CD4-positive, alpha-beta T cell treated with Interleukin-12 subunit alpha and Interleukin-12 subunit beta, for 1 hour (primary cell): ENCODE measurements at places on chromosomes 7 and 10.

DNA sequence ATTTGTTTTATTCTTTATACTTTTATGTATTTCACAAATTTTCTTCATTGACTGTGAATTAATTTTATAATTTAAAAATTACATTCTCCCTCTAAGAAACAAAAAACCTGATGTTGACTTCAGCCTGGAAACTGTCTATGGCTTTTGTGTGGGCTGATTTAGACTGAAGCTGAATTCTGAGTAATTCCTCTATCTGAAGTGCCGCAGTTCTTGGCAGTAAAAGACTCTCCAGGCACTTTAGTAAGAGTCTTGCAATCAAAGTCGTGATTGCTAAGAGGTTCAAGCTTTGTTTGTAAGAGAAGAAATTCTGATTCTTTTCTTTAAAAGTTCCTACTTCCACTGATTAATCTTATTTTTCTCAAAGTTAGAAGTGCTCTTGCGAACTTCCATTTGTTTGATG is 3.4 kb upstream of the CEP41 start:
- DNase-seq = no peak

GRCh38 chr10:113060201-113061053 is 110.4 kb downstream of the TCF7L2 start:
- DNase-seq = no peak

DNA sequence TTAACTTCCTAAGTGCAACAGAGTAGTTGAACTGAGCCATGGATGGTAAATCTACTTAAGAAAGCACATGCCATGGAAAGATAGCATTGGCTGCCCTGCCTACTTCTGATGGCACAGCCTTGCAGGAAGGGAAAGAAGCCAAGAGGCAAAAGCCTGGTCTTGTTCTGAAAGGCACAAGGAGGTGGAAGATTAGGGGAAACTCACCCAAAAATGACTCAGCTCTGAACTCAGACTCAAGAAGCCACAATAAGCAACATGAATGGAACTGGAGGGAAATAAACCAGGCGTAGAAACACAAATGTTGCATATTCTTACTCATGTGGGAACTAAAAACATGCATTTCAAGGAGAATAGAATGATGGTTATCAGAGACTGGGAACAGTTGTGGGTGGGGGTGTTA is 20.8 kb upstream of the ALOX5 start:
- no peak for DNase-seq

DNA sequence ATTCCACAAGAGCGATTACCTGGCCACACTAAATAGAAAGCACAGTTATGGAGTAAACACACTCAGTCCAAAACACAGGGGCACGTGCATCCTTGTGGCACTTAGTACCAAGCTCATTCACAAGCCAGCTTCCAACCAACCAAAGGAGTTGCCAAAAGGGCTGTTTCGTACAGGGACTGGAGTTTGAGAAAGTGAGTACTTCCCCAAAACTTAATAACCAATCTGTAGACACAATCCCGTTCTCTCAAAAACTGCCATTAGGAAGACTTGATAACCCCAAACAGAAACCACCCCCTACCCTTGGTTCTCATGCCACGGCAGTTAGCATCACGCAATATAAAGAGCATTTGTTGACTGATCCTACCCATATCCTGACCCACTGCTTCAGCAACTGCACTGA is 166.2 kb upstream of the ASAH2 start:
- no peak for DNase-seq

DNA sequence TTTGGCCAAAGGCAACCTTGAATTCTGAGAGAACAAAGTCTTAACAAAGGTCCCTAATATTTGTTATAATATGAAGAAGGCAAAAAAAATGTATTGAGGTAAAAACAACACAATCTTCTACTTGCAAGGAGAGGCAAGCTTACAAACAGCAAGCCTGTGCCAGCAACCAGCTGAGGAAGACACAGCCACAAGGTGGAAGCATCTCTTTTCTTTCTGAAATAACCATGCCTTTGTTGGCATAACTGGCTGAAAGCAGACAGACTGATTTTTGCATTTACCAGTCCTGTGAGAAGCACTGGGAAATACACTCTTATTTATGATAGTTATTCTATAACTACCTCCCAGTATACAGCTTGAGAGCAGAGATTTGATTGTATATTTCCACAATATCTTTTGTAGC is 292.0 kb downstream of the PHTF2 start:
- no peak for DNase-seq

DNA sequence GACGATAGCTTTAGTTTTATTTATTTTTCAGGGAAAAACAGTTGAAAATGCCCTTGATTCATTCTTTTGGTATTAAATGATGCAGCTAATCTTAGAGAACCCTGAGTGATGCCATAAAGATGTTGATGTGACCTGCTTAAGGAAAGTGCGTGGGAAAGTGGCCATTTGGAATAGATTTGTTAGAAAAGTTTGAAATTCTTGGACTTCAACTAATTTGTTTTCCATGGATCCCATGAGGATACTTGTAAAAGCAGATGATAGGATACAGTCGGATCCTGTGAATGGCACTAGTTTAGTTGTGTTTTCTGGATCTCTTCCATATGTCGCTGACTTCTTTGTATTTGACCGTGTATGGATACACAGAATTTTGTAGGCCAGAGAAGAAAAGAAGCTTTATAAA is 69.0 kb downstream of the SEPTIN7 start:
- no peak for DNase-seq

DNA sequence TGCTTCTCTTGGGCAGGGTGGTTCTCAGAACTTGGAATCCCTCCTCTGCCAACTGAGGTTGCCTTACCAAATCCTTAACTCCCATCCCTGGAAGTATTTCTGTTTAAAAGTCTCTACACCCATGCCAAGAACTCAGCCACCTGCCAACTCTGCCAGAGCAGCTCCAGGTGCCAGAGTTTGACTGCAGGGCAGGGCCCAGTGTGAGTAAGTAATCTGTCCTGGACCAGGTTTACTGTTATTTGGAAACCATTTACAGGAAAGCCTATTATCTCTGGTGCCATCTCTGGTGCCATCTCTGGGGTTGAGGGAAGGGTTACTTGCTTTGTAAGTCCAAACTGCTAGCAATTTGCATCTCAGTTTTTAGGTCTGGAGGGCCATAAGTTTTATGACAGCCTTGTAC is 2.5 kb downstream of the TSPAN15 start:
- DNase-seq = no peak
